ENCODE measurements at places on chromosomes 6 and 20.

GRCh38 chr6:3784423-3784822, 32.9 kb upstream of the PXDC1 start:
- DNase-seq, result no peak

DNA sequence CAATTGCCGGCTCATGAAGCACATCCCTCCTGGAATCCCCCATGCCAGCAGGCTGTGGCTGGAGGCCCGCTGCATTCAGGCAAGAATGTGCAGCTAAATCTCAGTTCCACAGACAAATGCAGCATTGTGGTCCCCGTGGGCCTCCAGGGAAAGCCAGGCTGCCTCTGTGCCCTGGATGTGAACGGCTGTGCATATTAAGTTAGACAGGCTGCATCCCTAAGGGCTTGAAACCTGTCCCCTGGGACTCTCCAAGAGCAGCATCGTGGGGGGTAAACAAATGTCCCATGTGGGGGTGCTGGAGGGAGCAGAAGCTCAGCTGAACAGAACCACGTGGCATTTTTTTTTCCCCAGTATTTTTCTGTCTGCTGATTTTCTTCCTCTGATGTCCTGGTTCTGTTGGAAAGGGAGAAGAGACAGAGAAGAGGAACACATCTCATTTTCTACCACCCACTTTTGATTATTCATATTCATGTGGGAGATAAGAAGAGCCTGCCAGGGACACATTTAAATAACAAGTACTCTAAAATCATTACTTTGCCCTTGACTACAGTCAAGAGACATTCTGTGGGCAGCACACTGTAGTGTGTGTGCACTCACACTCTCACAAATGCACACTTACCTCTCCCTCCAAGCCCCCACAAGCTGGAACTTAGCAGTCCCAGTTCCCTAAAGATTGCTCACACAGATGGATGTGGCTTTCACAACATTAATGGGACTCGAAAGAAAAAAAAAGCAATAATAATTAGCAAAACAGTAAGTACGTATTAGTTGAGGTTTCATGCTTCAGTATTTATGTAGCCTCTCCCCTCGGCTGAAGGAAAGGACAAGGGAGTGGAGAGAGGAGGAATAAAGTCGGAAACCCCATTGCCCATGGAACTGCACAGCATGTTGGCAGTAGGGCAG, 16.9 kb downstream of the GFOD1 start:
- DNase-seq, result no peak

- DNase-seq, result no peak
Measured at GRCh38 chr6:169186496-169187169, 67.0 kb downstream of the THBS2 start.

- DNase-seq, result no peak
Measured at GRCh38 chr20:51237278-51237677, 214.4 kb upstream of the KCNG1 start.

- DNase-seq, result peak; percentile 65
Measured at GRCh38 chr20:33663161-33664084, 1.3 kb downstream of the C20orf144 start.

DNA sequence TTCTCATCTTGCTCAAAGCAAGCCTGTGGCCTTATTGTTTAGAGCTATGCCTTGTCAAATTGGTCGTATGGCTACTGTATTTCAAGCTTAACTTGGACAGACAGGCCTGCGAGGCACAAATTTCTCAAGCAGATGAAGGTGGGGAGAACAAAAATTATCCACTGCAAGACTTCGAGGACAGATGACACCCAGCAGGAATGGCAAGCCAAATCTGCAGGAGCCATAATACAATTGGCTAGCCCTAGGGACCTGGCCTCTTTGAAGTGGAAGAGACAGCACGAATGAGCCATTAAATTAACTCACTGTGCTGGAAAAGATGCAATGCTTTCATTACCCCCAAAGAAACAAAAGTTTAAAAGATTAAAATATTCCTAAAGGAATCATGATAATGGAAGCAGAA, 5.0 kb upstream of the BLOC1S5 start:
- no peak for DNase-seq

- DNase-seq, result no peak
Measured at GRCh38 chr6:122790423-122791309, 1.6 kb downstream of the SMPDL3A start.

GRCh38 chr20:62925076-62925419, 1.3 kb downstream of the DIDO1 start:
- no peak for DNase-seq

DNA sequence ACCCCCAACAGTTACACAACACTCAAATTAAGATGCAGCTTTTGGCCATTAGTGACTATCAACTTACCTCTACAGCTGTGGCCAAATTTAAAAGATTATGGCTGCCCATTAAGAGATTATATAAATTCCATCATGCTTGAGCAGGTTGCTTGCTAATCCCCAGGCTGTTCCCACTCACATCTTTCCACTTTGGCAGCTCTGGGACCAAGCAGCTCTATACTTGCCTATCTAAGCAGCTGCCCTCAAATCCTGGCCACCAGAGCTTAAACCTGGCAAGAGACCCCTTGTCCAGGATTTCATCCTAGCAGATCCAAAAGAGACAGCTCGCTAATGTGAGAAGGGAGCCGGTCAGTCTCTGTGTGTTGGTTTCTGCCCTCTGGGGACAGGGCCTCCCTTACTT, 127.9 kb downstream of the SLC23A2 start:
- no peak for DNase-seq

DNA sequence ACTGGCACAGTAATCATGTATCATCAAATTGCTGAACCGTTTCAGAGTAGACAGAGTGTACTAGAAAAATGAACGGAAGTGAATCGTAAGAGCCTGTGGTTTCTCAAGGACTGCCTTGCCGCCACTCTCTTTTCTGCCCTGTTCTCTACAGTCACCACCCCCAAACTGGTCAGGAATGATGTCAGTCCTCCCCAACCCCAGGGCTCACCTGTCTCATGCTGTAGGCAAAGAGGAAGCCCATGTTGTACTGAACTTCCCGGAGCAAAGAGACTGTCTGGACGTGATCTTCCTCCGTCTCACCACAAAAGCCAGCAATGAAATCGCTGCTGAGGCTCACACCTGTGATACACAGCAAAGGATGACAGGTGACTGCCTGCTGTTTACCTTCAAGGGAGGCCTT, 31.0 kb downstream of the CDK5RAP1 start:
- peak; percentile 7 for DNase-seq

GRCh38 chr6:33936886-33937285, 133.1 kb upstream of the MLN start:
- no peak for DNase-seq
